Esophagus muscularis mucosa (tissue), 4 donors: ENCODE measurements at places on chromosomes 12 and 14.
A peak's percentile ranks its signal among the peaks of the same experiment; 100 is the strongest.

DNA sequence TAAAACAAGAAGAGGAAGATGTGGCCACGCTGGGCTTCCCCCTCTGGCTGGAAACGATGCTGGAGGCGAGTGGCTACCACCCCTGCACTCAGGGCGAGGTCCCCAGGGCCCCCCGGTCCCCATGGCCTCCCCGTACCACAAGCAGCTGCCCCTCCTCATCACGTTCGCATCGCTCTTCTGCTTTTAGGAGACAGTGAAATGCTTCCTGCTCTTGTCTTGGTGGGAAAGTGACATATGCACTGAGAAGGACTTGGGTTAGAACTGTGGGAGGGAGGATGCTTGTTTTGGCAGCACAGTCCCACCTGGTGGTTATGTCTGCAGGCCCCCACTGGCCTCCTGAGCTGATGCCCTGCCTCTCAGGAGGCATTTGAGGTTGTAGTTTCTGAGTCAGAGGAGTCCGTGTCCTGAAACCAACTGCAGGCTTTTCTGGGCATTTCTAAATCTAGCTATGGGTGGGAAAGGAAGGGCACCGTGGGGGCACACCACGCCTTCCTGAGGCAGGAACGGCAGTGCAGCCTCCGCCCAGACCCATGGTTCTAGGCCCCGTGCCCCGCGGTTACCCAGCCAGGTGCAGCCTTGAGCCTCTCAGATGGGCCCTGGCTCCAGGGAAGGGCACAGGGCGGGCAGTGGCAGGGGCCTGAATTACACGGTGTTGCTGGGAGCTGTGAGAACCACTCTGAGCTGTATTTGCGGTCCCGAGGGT, 139.3 kb downstream of the ADGRD1 start:
- H3K36me3 ChIP-seq: peaks cover 18% of the 10 kb centered on the region
- no peak overlapping the region for H3K27ac ChIP-seq
- H3K4me1 ChIP-seq: peaks cover 7% of the 10 kb centered on the region
- no peak overlapping the region for H3K4me3 ChIP-seq

DNA sequence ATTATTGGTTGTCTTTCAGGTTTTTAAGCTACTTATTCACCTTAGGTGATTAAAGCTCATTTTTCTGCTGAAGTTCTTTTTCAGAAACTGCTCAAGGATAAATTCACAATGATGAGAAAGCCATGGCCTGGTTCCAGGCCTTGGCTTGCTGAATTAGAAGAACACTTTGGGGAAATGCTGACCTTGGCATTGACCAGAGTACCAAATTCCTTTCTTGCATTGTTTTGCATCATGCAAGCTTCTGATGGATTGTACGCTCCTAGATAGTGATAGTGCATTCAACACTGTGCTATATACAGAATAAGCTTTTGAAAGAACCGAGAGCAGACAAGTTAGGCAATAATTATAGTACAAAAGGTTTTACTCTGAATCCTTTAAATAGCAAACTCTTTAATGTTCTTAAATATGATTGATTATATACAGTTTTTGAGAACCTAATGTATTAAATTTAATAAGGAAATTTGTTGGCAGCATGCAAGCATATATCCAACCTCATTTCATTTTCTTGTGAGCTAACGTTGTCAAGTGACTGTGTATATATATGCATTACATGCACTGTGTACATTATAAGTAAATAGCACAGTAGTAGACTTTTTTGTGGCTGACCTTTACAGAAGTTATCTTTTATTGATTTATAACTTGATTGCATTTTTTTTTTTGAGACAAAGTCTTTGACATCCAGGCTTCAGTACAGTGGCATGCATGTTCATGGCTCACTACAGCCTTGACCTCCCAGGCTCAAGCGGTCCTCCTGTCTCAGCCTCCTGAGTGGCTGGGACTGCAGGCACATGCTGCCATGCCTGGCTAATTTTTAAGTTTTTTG, 99.2 kb downstream of the DIP2B start:
- H3K4me3 ChIP-seq: no peak overlapping the region
- H3K27me3 ChIP-seq: no peaks in the 10 kb centered on the region
- peak overlapping the region; percentile 53 for H3K27ac ChIP-seq
- no peaks in the 10 kb centered on the region for H3K36me3 ChIP-seq
- no peak for DNase-seq

- no peaks in the 10 kb centered on the region for H3K27me3 ChIP-seq
- H3K4me1 ChIP-seq: peaks cover 11% of the 10 kb centered on the region
- no peaks in the 10 kb centered on the region for H3K36me3 ChIP-seq
- no peak overlapping the region for H3K27ac ChIP-seq
- no peak overlapping the region for H3K4me3 ChIP-seq
Observed at GRCh38 chr14:53048631-53049030, 97.8 kb upstream of the FERMT2 start.

GRCh38 chr12:77070382-77070781, 5.0 kb upstream of the E2F7 start:
- no peak for DNase-seq
- no peak overlapping the region for H3K27ac ChIP-seq
- no peaks in the 10 kb centered on the region for H3K27me3 ChIP-seq
- H3K4me3 ChIP-seq: no peak overlapping the region
- peaks cover 4% of the 10 kb centered on the region for H3K4me1 ChIP-seq
- no peaks in the 10 kb centered on the region for H3K36me3 ChIP-seq

DNA sequence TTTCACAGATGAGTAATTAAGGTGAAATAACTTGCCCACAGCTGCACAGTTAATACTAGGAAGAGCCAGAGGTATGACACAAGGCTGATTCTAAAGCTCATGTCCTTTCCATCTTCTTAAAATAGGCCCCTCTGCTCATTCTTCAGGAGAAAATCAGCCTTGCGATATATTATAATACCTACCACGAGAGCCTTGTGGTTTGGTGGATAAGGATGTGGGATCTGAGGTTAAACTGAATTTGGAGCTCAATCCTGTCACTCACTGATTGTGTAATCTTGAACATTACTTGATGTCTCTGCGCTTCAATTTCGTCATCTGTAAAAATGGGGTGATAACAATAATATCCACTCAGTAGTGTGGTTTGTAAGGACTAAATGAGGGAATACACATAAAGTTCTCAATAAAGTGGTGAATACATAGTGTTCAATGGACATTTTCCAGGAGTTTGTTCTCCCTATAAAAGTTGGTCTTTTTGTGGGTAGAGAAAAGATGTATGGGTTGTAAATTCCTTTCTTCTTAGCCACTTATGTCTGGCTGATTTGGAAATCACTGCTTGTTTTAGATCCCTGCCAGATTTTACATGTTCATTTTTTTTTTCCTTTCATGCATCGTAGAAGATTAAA, 25.1 kb upstream of the ATP2B1 start:
- no peaks in the 10 kb centered on the region for H3K27me3 ChIP-seq
- H3K36me3 ChIP-seq: no peaks in the 10 kb centered on the region
- H3K27ac ChIP-seq: no peak overlapping the region
- no peak for DNase-seq
- no peak overlapping the region for H3K4me3 ChIP-seq

GRCh38 chr14:98512501-98513251, 759.3 kb downstream of the BCL11B start:
- H3K4me3 ChIP-seq: no peak overlapping the region
- no peak overlapping the region for H3K27ac ChIP-seq
- H3K36me3 ChIP-seq: no peaks in the 10 kb centered on the region
- peak; percentile 66 for DNase-seq
- H3K27me3 ChIP-seq: no peaks in the 10 kb centered on the region

- H3K36me3 ChIP-seq: no peaks in the 10 kb centered on the region
- no peaks in the 10 kb centered on the region for H3K27me3 ChIP-seq
- no peak overlapping the region for H3K4me3 ChIP-seq
- H3K27ac ChIP-seq: no peak overlapping the region
Observed at GRCh38 chr14:99055019-99055418, 217.0 kb downstream of the BCL11B start.

DNA sequence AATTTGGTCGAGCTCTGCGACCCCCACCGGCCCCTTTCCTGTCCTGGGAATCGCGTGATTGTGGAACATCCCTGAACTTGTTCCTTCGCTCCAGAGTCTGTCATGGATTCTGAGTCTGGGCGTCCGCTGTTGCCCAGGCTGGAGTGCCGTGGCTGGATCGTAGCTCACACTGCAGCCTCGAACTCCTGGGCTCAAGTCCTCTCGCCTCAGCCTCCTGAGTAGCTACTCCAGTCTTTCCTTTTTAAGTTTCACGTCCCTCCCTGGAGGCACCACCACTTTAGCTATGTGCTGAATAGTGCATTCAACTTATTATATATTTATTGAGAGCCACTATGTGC, 698 bp downstream of the ACOT6 start:
- no peaks in the 10 kb centered on the region for H3K36me3 ChIP-seq
- H3K27ac ChIP-seq: peak overlapping the region; percentile 91
- H3K27me3 ChIP-seq: no peaks in the 10 kb centered on the region
- DNase-seq: no peak

DNA sequence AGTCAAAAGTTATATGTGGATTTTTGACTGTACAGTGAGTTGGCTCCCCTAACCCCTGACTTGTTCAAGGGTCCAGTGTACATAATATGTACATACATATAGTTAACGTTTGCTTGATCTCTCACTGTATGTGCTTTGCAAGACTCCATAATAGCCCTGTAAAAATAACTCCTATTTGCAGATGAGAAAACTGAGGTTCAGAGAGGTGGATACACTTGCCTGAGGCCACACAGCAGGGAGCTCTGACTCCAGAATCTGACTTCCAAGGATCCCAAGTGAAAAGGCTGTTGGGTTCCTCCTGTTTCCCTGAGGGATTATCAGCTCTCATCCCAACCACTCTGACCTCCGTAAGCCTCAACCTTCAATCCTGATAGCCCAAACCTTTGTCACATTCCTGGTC, 41.7 kb downstream of the CMKLR1 start:
- H3K27me3 ChIP-seq: no peaks in the 10 kb centered on the region
- peaks cover 5% of the 10 kb centered on the region for H3K4me1 ChIP-seq
- H3K36me3 ChIP-seq: no peaks in the 10 kb centered on the region
- DNase-seq: no peak

DNA sequence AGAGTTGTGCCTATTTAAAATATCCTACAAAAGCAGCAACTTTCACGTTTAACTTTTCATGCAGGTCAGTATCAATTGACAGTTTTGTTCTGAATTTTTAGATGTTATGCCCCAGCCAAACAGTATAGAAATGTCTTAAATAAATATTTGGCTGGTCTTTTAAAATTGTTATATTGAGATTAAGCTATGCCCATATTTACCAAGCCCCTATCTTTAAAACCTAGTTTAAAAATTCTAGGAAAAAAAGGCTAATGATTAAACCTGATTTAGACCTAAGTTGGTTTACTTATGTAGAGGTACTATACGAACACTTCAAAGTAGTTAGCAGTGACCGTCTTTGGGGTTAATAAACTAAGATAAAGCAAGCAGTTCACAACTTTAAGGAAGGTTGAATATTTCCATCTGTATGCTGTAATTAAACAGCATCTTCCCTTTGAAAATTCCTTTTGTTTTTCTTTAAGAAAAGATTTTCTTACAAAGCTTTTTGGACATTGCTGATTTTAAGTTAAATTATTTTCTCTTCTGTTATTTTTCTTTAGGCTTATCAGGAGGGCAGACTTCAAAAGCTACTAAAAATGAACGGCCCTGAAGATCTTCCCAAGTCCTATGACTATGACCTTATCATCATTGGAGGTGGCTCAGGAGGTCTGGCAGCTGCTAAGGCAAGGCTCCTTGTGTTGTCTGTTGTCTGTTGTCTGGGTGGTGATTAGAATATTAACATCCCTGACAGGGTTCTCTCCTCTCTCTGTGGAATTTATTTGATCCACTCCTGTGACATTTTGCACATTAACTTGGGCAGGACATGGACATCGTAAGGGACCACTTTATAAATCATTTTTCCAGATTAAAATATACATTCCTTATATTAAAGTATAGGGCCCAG, 7.5 kb downstream of the EID3 start:
- H3K27me3 ChIP-seq: no peaks in the 10 kb centered on the region
- no peak overlapping the region for H3K27ac ChIP-seq
- H3K4me1 ChIP-seq: peaks cover 27% of the 10 kb centered on the region
- peaks cover 59% of the 10 kb centered on the region for H3K36me3 ChIP-seq
- no peak overlapping the region for H3K4me3 ChIP-seq
- DNase-seq: no peak

GRCh38 chr14:68246074-68246785, 426.7 kb downstream of the RAD51B start:
- H3K36me3 ChIP-seq: no peaks in the 10 kb centered on the region
- H3K4me3 ChIP-seq: no peak overlapping the region
- no peaks in the 10 kb centered on the region for H3K27me3 ChIP-seq
- peak overlapping the region; percentile 87 for H3K27ac ChIP-seq
- peaks cover 85% of the 10 kb centered on the region for H3K4me1 ChIP-seq
- DNase-seq: no peak

DNA sequence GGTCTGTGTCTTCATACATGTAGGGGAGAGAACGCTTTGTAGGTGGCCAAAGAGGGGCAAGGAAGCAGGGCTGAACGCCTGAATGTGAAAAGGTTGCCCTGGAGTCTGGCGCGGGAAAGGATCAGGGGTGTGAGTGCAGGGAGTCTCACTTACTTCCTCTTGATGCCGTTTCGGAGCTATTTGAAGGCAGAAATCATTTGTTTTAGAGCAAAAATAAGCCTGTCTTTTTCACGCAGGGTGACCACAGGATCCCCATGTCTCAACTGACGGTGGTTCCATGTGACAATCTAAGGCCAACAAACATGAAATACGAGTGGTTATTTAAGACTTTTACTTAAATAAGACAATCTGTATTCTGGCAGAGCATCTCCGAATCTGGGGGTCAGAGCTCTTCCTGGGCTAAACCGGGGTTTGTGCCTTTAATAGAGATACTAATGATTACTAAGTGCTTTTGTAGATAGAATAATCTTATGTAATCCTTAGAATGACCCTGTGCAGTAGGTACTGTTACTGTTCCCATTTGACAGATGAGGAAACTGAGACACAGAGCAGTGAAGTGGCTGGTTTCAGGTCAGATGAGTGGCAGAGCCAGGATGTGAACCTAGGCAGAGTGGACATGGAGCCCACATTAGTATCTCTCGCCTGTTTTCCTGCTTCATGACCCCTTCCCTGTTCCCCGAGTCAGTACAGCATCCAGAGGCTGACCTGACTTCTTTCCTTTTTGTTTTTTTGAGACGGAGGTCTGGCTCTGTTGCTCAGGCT, 1.9 kb downstream of the BRI3BP start:
- H3K36me3 ChIP-seq: no peaks in the 10 kb centered on the region
- no peaks in the 10 kb centered on the region for H3K27me3 ChIP-seq
- no peak for DNase-seq
- no peak overlapping the region for H3K4me3 ChIP-seq
- no peak overlapping the region for H3K27ac ChIP-seq
- peaks cover 18% of the 10 kb centered on the region for H3K4me1 ChIP-seq

GRCh38 chr14:103847451-103848174, at the start of gene PPP1R13B:
PPP1R13B (minus strand) TSS chr14:103847575; CDS start chr14:103847307, 268 bp downstream.
- H3K4me3 ChIP-seq: peak within 1 kb of the TSS; percentile 94
- no peaks in the 10 kb centered on the region for H3K36me3 ChIP-seq

DNA sequence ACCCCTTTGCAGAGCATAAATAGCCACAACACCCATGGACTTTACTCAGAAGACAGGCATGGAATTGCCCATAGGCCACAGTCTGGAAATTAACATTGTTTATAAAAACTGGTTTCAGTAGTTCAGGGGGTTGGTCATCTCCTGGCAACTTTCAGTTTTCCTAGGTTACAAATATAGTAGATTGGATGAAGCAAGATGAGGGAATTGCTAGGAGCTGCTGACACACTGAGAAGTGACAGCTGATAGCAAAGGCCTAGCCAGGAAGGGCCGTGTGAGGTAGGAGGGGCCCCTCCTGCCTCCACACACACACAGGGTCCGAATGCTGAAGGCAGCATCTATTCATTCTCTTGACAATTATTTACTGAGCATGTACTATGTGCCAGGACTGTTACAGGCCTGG, 8.3 kb downstream of the GALNT16 start:
- DNase-seq: no peak
- no peaks in the 10 kb centered on the region for H3K27me3 ChIP-seq
- H3K27ac ChIP-seq: no peak overlapping the region
- H3K4me1 ChIP-seq: peaks cover 36% of the 10 kb centered on the region

GRCh38 chr14:103001226-103001625, 56.1 kb downstream of the CDC42BPB start:
- H3K27me3 ChIP-seq: no peaks in the 10 kb centered on the region
- H3K36me3 ChIP-seq: peaks cover 34% of the 10 kb centered on the region
- no peak for DNase-seq
- no peak overlapping the region for H3K4me3 ChIP-seq
